ENCODE measurements at places on chromosomes 6 and 20. TPM values are rescaled to one million over a fixed set of nuclear protein-coding genes. Genes with fewer than 3 reads are reported as not detected.

The LTB gene
- total RNA-seq = 3.7 TPM

GRCh38 chr6:118743746-118744145 is 92.4 kb upstream of the CEP85L start:
- no peak for DNase-seq

The LY86 gene
- total RNA-seq = not detected

DNA sequence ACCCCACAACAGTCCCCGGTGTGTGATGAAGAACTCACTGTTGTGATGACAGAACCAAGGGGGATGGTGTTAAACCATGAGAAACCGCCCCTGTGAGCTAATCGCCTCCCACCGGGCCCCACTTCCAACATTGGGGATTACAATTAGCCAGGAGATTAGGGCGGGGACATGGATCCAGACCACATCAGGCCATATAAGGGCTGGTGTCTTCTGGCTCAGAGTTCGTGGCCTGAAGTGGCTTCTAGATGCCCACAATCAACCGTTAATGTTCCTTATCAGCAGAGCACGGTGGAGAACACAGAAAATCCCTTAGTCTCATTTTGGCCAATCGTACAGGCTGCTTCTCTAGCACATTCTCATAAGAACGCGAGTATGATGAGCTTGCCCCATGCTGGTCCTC is 10.9 kb upstream of the MAS1 start:
- no peak for DNase-seq

The ROS1 gene
- total RNA-seq = 0.10 TPM

The CCDC28A gene
- total RNA-seq = 4.7 TPM

The EYS gene
- not detected for total RNA-seq

GRCh38 chr20:5559945-5560344 is 190.3 kb upstream of the SHLD1 start:
- no peak for DNase-seq

- no peak for DNase-seq
These were observed 2.5 kb downstream of the RPL10A start for GRCh38 chr6:35470663-35471120.

DNA sequence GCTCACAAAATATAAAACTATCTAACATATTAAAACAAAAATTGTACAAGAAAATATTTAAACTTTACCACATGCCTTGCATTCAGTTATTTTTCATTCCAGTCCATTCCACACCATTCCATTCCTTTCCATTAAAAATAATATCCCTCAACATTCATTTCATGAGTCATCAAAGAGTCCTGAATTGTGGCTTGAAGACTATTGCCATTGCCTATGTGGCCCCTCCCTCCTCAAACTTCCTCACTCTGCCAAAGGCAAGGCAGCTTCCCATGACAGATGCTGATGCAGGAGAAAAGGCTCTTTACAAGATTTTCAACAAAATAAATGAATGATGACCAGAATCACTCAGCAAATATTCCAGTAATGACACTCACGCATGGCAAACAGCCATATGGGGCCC is 31.7 kb downstream of the IL20RA start:
- no peak for DNase-seq

The BTBD3 gene
- 27.6 TPM for total RNA-seq

DNA sequence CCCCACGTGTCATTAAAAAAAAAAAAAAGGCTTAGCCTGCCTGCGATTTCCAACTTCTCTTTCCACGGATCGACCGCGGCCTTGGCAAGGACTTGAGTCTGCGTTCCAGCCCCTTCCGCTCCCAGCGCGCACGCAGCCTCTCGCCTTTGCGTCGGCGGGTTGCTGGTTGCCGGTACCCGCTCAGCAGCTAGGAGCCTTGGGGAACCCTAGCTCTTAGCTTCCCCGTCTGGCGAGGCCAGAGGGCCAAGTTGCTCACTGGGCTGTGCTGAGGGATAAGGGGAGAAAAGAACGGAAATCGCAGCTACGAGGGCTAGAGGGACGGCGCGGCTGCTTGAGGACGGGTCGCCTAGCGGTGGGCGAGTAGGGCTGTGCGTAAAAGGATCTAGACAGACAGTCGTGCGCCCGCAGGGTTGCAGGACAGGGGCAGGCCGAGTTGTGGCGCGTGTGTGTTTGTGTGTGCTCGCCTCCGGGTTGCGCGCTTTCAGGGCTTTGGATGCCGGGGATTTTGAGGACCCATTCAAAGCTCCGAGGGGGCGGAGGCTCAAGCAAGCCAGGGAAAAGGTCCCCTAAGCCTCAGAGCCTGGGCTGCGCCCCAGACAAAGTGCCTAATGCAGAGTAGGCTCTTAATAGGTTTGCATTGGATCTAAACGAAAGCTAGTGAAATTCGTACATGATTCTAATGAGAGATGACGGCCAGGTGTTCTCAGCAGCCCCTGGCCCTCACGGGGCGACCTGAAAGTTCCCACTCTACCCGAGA is 40.5 kb upstream of the OSTM1 start:
- no peak for DNase-seq

Measured in Panc1 (cell line).